ENCODE measurements at places on chromosomes 11 and 22. TPM values are rescaled to one million over a fixed set of nuclear protein-coding genes. Genes with fewer than 3 reads are reported as not detected.

GRCh38 chr11:27040302-27041115 lies at the start of gene BBOX1:
Gene BBOX1 (plus strand): TSS chr11:27040815. CDS start chr11:27055431, 14,616 bp downstream.
- DNase-seq, result peak; percentile 11

- DNase-seq, result peak; percentile 74
Measured at GRCh38 chr22:30574095-30574981, at the start of gene GAL3ST1. Gene GAL3ST1 (minus strand): TSS chr22:30574665. CDS start chr22:30557392, 17,273 bp downstream.

DNA sequence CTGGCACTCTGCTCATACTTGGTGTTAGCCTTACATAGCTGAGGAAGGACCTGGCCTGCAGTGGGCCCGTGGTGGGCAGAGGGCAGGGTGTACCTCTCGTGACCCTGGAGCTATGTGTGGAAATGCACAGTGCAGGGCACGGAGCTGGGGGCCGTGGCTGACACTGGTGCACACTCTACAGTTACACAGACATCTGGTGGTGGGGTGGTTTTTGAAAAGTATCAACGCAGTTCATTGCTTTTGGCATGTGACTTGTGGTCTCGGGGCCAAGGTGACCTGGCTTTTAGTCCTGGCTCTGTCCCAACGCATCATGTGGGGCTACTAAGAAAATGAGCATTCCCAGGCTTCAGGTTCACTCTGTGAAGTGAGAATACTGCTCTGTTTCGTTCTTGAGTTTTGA lies 553.6 kb downstream of the NTM start:
- no peak for DNase-seq

DNA sequence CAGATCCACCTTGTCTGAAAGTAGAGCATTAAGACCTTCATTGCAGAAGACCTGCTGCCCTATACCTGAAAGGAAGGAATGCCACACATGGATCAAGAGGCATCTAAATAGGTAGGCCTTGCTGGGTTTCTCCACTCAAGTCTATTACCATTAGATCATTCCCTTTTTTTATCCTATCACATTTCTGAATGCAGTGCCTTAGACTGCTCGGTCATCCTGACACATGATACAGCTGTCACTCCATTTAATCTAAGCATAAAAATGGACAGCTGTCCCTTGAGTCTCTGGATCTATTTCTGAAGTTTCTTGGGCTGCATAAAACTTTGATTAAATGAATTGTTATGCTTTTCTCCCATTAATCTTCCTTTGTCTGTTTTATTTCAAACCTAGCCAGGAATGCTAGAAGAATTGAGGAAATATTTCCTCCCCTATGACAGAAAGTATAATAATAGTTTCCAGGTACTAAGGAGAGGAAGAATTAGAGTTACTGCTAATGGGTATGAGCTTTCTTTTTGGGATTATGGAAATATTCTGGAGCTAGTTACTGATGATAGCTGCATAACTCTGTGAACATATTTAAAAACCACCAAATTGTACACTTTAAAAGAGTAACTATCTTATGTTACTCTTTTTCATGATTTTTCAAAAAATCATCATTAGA lies 88.0 kb downstream of the DLG2 start:
- DNase-seq, result no peak

- DNase-seq, result no peak
Measured at GRCh38 chr11:113841691-113842090, 33.7 kb downstream of the USP28 start.

DNA sequence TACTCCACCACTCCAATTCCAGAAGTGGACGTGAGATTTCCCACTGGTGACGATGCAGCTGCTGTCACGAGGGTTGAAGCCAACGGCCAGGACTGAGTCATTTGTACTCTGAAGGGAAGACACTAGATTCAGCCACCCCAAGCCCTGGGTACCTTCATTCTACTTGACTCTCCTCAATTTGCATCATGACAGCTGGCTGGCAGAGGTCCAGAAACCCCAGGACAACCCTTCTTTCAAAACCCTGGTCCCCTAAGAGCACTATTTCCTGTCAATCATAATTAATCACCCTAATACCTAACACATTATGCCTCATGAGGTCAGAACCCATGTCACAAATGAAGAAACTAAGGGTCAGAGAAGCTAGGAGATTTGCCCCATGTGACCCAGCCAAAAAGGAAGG lies 4.9 kb downstream of the EML3 start:
- DNase-seq, result no peak

DNA sequence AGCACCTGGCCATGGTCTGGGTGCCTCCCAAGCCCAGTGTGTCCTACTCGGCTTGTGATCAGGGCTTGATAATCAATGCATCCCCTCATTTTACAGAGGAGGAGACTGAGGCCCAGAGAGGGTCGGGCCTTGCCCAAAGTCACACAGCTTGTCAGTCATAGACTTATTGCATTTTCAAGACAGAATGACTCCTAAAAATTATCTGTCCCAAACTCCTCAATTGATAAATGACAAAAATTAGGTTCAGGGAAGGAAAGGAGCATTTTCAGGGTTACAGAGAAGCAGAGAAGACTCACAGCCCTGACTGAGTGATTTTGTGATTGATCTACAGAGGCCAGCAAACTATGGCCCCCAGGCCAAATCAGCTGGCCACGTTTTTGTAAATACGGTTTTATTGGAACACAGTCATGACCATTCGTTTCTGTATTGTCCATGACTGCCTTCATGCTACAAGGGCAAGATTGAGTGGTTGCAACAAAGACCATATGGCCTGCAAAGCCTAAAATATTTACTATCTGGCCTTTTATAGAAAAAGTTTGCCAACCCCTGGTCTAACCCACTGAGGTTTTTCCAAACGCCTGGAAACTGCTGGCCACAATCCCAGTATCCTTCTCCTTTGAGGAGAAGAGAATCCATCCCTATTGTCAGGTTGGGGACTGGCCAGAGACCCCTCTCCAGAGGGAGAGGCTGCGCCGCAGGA lies 35.1 kb upstream of the NAV2 start:
- no peak for DNase-seq

- peak; percentile 46 for DNase-seq
Measured at GRCh38 chr11:65032216-65032615, 5.0 kb downstream of the SNX15 start.

DNA sequence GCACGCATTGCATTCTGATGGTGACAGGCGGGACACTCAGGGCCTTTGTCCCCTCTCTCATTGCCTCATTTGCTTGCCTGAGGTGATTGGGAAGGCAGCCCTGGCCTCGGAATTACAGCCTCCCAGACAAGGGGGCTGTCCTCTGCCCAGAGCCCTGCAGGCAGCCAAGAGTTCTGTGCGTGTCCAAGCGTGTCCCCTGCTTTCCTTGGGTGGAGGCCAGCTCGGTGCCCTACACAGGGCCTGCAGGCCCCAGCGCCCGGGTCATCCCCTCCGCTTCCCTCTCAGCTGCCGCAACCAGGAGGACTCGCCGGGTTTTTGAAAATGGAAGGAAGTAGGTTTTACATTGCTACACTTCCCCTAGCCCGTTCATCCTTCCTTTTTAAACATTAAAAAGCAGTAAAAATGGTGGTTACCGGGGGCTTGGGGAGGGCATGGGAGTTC lies 1.9 kb downstream of the GRAMD4 start:
- no peak for DNase-seq

- DNase-seq, result peak; percentile 64
Measured at GRCh38 chr11:123357990-123358827, 71.9 kb upstream of the GRAMD1B start.

- peak; percentile 58 for DNase-seq
Measured at GRCh38 chr22:37843741-37844089, 419 bp downstream of the ANKRD54 start.

DNA sequence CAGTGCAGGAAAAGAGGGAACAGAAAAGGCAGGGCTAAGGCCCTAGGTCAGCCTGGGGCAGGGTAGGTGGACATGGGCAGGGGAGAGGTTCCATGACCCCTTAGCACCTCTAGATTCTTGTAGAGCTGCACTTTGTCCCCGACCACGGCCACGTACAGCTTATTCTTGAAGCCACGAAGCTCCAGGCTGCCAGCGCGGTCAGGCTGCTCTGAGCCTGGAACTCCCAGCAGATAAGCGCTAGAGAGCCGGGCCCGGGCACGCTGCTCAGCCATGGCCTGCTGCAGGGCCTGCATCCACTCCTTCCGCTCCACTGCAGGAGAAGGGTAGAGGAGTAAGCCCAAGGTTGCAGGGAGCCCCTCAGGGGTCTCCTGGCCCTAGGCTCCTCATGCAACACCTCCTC lies 36.1 kb upstream of the PDE2A start:
- DNase-seq, result no peak

DNA sequence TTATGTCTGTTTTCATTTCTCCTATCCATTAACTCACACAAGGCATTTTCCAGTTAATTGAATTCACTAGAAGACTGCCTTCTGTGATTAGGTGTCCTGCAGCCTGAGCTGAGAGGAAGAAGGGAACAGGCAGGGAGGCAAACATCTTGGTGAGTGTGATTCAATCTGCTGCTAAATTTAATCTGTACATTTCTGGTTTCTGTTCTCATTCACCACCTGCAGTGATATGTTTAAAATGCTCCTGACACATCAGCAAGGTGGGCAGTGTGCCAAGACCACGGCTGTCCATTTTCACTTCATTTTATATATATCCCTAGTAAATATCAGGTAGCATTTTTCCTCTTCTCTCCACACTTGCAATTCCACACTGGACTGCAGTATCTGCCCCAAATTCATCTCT lies 416.5 kb downstream of the TMEM135 start:
- no peak for DNase-seq

DNA sequence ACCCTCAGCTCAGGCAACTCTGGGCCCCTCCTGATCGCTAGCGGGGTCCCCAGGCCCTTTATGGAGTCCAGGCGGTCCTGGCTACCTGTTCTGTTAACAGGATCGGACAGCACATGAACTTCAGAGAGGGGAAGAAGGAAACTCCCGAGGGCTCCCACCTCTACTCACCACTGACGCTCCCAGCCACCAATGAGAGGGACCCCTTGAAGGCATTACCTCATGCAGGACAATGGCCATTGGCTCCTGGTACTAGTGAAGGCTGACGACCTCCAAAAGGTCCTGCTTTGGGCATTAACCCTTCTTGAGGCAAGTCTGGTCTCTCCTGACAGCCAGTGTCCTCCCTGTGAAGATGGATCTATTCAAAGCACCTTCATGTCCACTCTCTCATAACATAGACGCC lies 71.5 kb upstream of the LMO1 start:
- DNase-seq, result peak; percentile 46

- no peak for DNase-seq
Measured at GRCh38 chr22:19138217-19139000, 6.0 kb downstream of the ESS2 start.

DNA sequence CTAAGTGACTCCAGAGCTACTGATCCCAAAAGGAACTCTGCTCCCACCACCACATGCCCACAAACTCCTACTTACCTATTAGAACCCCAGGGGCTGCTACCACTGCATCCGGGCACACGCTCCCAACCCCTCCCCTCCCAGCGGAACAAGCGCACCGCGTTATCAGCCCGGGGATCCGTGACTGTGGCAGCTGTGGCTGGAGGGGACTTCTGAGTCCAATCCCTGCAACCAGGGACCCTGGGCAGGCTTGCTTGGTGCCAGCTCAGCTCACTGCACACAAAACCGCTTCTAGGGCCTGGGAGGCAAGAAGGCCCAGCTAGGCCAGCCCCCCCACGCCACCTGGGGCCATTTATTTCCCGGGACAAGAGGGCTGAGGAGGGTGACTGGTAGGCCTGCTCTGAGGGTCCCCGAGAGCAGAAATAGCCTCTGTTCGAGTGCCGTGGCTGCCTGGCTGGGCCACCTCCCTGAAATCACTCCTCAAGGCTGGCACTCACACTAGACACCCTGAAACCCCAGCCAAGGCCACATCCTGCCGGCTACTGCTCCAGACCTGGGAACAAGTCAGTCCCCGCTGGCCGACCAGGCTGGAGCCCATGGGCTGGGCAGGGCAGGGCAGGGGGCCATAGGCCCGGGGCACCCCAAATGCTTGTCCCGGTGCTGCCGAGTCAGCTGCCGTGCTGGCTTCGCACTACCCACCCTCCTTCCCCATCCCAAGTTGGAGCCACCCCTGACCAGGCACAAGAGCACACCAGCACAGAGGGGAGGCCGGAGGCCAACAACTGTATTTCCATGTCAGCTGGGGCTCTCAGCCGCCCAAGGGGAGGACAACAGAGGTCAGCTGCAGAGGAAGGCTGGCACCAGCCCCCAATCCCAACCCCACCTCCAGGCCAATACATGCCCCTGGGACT lies 1.9 kb upstream of the IFITM10 start:
- no peak for DNase-seq

- DNase-seq, result no peak
Measured at GRCh38 chr11:111128076-111128870, 117.3 kb upstream of the POU2AF2 start.

DNA sequence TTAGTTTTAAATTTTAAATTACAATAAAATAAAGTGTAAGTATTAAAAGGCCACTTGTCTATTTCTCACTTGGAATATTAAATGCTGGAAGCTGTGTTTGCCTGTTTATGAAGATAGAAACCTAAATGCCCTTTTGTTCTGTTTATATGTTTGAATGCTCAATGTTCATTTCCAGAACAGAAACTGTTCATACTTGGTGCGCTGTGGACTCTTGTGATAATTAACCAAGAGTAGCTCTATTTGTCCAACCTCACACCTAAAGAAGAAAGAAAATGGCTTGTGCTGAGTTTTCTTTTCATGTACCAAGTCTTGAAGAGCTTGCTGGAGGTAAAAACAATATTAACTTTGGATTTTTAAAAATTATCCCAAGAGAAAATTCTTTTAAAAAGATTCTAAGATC lies 5.7 kb downstream of the C11orf54 start:
- DNase-seq, result no peak

GRCh38 chr11:97615546-97615945 lies 1225.7 kb downstream of the JRKL start:
- DNase-seq, result no peak

DNA sequence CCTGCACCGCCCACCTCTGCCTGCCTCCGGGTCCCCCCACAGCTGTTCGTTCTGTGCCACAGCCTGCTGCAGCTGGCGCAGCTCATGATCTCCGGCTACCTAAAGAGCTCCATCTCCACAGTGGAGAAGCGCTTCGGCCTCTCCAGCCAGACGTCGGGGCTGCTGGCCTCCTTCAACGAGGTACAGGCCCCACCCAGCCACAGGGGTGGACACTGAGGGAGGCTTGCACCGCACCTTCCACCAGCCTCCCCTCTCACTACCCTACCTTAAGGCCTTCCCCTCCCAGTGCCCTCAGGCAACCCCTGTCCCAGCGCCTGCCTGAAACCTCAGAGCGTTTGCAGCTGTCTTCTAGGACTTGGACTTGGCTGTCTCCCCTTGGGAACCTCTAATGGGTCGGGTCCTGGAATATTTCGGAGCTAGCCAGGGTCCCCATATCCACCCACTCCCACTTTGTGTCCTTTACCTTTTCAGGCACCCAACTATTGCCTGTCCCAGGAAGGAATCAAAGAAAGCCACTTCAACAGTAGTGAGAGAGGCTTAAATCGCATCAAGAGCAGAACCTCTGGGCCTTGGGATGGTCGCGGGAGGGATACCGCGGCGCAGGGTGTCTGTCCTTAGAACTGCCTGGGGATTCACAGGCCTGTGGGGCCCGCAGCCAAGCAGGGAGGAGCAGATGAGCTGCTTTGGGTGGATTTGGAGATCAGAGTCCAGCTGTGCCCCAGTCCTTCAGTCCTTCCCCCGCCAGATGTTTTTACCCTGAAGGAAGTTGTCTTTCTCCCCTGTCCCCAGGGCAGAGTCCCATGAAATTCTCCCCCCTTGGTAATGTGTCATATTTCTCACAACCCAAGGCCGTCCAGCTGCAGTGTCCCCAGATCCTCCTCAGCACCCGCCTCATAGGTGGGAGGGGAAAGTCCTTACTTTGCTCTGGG lies 13.3 kb downstream of the SLCO2B1 start:
- DNase-seq, result no peak

- peak; percentile 43 for DNase-seq
Measured at GRCh38 chr22:40668611-40669411, 10.5 kb upstream of the MCHR1 start.

The TRIM51 gene
- total RNA-seq, result not detected

The MOGAT2 gene
- total RNA-seq, result not detected

The RCOR2 gene
- 60.1 TPM for total RNA-seq

The CNGA4 gene
- total RNA-seq, result not detected

The OR52K1 gene
- total RNA-seq, result not detected

The OR51B4 gene
- not detected for total RNA-seq

The CBX7 gene
- 11.5 TPM for total RNA-seq

Data from GM23338 (cell line).